ENCODE measurements at places on chromosomes 13 and 19.

GRCh38 chr19:49441210-49441959, at the start of gene SLC17A7:
SLC17A7 (minus strand) TSS chr19:49441527; CDS start chr19:49441379, 148 bp downstream.
- DNase-seq, result no peak

GRCh38 chr13:104831831-104832230, 1703.6 kb downstream of the EFNB2 start:
- no peak for DNase-seq

GRCh38 chr19:5825178-5825577, 14.3 kb downstream of the FUT6 start:
- DNase-seq, result no peak

DNA sequence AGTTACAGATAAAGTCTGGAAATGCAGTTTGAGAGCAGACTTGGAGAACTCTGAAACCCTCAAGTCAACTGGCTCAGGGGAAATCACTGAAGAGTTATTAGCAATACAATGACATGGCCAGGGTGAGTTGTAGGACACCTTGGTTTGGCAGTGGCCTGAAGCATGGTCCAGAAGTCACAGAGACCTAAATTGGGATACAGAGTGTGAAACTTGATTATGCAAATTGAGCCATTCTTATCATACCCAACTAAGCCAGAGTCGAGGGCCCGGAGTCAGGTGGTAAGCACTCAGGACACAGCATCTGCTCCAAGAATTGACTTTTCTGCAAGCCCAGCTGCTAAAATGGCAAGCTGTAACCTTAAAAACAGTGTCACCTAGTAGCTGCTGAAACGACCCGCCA, 224.5 kb downstream of the DCLK1 start:
- DNase-seq, result no peak

GRCh38 chr19:23116802-23117571, at the start of gene ZNF730:
ZNF730 (plus strand) TSS chr19:23117025; CDS start chr19:23117174, 149 bp downstream.
- DNase-seq, result peak; percentile 10

- DNase-seq, result no peak
These were observed 663 bp upstream of the GGACT start for GRCh38 chr13:100589178-100589725.

DNA sequence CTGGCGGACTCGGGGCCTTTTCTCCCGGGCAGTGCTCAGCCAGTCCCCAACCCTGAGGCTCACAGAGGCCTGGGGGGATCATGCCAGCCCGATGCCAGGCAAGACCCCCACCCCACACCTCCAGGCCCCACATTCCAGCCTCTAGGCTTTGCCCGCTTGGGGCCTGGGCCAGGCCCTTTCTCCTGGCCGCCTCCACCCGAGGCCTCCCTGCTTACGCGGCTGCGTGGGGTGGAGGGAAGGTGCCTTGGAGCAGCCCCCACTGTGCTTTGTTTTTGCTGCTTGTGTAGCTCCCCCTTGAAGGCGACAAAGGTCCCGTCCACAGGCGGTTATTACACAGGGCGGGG, 38.4 kb downstream of the SMIM24 start:
- DNase-seq, result no peak

DNA sequence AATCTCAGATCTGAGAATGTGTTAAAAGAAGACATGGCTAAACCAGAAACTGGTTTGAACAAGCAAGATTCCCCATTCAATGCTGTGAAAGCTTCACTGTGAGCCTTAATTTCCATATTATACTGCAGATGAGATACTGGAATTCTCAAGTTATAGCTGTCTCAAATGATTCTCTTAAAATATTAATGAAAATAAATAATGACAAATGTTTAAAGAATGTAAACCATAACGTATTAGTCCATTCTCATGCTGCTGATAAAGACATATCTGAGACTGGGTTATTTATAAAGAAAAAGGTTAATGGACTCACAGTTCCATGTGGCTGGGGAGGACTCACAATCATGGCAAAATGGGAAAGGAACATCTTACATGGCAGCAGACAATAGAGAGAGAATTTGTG, 667.8 kb downstream of the SLITRK1 start:
- DNase-seq, result no peak

- DNase-seq, result peak; percentile 58
These were observed 24.8 kb downstream of the ZNF473 start for GRCh38 chr19:50050406-50051227.

GRCh38 chr13:26469602-26470001, 87.9 kb upstream of the WASF3 start:
- no peak for DNase-seq

- DNase-seq, result no peak
These were observed 46.7 kb upstream of the POSTN start for GRCh38 chr13:37645181-37645740.

DNA sequence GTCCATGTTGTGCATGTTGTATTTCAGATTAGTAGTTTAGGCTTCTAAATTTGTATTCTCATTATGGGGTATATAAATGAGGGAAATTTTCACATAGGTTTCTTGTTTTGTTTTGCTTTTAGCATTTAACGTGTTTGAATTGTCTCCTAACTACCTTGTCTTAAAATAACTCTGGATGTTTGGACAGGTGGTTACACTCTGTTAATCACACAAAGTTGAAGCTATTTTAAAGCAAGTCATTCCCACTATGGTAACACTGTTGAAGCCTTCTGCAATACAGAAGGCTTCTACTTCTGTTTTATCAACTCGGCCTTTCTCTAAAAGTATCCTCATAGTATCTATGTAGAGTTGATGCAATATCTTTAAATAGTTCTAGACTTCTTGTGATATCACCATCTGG, 245.3 kb upstream of the HTR2A start:
- no peak for DNase-seq

DNA sequence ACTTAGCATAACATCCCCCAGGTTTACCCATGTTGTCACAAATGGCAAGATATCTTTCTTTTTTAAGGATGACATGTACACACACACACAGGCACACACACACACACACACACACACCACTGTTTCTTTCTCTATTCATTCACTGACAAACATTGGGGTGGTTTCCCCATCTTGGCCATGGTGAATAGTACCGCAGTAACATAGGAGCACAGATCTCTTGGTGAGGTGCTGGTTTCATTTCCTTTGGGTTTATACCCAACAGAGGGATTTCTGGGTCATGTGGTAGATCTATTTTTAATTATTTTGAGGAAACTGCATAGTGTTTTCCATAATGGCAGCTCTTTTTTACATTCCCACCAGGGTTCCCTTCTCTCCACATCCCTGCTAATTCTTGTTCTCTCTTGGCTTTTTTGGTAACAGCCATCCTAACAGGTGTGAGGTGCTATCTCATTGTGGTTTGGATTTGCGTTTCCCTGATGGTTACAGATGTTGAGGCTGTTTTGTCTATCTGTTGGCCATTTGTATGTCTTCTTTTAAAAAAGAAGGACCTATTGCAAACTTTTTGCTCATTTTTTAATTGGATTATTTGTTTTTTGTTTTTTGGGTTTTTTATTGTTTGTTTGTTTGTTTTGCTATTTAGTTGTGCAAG, 251.7 kb upstream of the IRS2 start:
- no peak for DNase-seq

- DNase-seq, result peak; percentile 28
These were observed 161.6 kb downstream of the KDM4B start for GRCh38 chr19:5130371-5131030.

DNA sequence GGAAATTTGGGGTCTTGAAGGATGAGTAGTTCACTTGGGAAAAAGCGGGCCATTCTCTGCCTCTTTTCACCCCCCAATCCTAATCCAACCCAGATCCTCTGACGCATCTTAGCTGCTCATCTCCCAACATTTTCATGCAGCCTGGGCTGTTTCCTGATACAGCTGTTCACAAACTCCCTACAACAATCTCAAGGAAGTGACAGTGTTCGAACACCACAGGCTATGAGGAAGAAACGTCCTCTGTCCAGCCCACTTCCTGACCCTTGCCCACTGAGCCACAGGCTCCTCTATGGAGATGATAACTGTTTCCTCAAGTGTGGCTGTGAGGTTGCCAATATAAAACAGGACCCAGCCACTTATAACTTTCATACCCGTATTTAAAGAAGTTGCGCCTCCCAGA, 16.2 kb downstream of the LMTK3 start:
- no peak for DNase-seq

GRCh38 chr13:33348366-33348765, 62.8 kb upstream of the STARD13 start:
- no peak for DNase-seq

DNA sequence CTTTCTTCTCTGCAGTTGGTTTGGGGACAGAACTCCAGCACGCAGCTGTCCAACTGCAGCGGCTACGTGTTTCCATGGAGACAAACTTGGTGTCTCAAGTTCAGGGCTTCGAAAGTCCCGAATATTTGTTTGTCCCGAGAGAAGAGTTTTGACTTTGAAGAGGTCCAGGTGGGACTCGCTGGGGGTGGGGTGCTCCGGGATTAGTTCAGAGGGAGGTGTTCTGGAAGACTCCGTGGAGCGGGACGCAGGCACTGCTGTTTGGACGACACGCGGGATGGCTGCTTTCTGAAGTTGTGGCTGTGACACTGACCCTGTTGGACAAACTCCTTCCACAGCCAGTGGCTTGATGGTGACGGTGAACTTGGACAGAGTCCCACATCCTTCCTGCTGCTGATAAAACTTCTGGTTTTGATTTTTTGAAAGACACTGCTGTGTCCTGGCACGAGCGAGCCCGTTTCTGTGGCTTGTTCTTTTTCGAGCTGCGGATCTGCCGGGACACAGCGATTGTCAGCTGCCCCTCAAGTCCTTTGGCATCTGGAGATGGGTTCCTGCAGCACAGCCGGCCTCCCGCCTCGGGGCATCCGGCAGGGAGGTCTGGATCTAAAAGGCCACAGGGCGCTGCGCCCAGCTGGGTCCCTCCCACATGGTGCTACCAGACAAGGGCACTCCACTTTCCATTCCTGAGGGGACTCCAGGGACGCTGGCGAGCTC, 15.9 kb upstream of the RANBP3 start:
- DNase-seq, result no peak

GRCh38 chr19:28820289-28820688, 392.7 kb downstream of the UQCRFS1 start:
- no peak for DNase-seq

DNA sequence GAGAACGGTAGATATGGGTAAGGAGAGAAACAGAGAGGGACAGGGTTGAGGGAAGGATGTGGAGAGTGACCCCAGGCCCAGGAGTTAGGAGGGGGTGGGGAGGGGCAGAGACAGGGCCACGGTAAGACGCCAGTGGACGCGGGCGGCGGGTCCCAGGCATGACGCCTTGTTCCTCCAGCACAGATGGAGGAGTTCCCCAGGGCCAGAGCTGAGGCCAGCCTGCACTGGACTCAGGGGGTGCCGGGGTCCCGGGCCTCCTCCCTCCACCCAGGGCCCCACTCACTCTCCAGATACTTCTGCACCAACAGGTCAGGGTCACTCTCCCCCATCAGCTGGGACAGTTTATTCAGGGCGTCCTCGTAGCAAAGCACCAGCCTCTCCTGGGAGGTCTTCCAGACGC, 22.0 kb upstream of the EMP3 start:
- no peak for DNase-seq

DNA sequence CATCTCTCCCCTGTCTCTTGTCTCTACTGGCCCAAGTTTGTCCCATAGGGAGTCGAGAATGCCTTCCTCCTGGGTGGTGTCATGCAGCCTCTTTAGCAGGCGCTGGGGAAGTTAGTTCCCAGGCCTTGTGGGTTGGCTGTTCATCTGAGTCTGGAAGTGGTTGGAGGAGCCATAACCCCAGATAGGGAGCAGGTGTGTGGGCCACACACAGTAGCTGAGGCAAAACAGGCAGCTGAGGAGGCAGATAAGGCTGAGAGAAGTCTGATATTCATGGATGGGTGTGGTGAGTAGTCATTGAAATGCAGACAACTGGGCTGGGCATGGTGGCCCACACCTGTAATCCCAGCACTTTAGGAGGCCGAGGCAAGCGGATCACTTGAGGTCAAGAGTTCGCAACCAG, 40.9 kb upstream of the KPNA3 start:
- DNase-seq, result no peak

GRCh38 chr13:111415765-111416164, 95.3 kb downstream of the TEX29 start:
- no peak for DNase-seq

DNA sequence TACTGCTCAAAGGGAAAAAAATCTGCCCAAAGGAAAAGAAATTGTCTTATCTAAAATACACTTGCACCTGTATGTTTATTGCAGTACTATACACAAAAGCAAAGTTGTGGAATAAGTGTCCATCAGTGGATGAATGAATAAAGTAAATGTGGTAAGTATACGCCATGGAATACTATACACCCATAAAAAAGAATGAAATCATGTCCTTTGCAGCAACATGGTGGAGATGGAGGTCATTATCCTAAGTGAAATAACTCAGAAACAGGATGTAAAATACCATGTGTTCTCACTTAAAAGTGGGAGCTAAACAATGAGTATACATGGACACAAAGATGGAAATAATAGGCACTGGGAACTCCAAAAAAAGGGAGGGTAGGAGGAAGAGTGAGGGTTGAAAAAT, 3.8 kb upstream of the MUC16 start:
- DNase-seq, result no peak

DNA sequence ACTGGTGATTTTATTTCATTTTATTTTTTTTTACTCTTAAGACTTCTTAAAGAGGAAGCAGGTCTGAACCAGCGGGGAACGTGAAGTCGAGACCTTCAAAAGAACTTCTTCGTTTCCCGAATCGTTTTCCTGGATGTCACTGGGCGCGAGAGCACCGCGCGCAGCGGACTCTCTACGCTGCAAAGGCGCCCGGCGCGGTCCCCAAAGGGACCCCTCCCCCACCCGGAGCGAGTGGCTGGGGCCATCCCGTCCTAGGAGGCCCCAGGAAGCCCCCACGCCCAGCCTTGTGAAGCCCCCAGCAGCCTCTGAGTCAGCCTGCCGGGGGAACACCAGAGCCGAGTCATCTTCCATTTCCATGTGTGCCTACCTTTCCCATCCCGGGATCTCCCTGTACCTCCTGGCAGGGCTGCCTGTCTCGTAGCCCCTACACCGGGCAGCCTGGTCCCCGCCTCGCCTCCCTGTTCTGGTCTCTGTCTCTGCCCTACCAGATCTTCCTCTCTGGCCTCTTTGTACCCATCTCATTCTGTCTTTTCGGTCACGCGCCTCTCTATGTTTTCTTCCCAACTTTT, 608 bp downstream of the CD70 start:
- no peak for DNase-seq

DNA sequence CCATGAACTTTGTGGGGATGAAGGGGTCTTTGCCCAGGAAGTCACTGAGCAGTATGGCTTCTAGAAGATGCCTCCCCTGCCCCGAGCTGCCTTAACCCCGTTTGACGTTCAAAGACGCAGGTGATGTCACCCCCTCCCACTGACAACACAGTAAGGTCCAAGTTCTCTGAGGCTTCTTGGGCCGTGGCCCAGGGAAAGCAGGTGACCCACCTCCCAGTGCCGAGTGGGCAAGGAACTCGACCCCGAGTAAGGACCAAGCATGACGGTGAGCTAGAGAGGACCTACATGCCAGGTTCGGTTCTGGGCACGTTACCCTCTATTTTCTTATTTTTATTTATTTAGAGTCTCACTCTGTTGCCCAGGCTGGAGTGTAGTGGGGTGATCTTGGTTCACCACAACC, 81.3 kb downstream of the SLC6A16 start:
- DNase-seq, result no peak

- no peak for DNase-seq
These were observed 67.0 kb upstream of the SLC15A1 start for GRCh38 chr13:98819382-98820010.
